GF-D8 (cell line): ENCODE measurements at places on chromosomes 6 and 20.

DNA sequence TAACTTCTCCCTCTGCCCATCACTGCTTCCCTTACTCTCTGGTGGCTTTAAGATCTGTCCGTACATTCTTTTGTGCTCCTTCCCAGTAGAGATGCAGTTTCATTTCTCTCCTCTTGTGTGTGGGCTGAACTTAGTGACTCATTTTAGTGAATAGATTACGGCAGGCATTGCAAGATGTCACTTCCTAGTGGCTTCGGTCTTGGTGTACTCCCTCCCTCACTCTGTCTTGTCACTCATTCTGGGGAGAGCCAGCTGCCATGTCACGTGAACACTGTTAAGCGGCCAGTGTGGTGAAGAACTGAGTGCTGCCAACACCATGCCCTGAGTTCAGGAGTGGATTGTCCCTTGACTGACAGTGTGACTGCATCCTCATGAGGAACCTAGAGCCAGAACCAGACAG is 115.9 kb downstream of the OTOR start:
- DNase-seq = no peak

DNA sequence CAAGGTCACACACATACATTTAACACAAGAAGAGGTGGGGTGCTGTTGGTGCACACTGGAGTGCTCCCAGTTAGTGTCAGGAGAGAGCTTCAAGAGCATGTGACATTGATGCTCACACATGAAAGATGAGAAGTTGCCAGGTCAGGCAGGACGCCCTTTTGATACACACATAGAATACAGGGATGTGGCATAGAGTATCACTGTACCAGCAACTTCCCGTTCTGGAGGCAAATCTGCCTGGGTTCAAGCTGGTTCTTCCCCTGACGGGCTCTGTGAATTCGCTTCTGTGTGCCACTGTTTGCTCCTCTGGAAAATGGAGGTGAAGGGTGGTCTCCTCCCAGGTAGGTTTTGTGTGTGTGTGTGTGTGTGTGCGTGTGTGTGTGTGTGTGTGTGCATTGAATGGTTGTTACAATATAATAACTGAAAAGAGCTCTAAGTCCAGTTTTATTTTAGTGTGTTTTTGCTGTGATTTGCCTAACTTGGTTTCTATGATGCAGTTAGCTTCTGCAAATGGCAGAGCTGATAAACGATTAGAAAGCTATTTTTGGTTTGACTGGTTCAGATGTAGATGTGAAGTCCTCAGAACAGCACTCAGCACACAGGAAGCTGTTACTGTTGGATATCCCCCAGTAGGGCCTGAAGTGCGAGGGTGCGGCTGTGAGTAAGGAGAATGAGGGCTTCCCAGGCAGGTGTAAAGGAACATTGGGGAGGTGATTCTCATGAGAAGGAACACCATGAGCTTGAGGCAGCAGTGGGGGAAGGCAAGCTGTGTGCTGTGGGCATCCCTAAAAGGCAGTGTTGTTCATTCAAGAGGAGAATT is 53.4 kb downstream of the HIVEP1 start:
- DNase-seq = no peak

DNA sequence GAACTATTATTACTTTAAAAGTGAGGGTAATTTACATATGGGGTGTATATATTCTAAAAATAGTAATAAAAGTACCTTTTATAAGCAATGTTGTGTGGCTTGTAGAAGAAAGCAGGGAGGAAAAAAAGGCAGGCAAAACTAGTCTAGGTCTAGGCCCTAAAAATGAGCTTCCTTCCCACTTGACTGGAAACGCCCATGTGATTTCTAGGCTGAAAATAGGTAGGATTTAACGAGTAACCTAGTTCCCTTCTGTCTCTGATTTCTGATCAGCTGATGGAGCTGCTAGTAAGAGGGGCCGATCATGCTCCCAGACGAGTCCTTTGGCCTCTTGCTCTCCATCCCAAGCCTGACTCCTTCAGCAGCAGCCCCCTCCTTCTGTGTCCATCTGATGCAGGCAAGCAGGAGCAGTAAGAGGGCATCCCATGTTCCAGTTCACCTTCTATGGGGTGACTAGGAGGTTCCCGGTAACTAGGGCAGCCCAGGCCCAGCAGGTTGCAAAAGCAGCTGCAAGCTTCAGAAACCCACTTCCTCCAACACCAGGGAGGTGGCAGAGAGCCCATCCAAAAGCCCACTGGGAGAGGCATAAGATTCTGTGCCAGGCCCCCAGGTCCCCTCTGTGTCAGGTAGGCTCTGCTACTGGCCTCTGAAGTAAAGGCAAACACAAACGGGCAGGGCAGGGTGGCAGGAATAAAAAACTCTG is 24.4 kb downstream of the TBC1D20 start:
- peak; percentile 75 for DNase-seq

DNA sequence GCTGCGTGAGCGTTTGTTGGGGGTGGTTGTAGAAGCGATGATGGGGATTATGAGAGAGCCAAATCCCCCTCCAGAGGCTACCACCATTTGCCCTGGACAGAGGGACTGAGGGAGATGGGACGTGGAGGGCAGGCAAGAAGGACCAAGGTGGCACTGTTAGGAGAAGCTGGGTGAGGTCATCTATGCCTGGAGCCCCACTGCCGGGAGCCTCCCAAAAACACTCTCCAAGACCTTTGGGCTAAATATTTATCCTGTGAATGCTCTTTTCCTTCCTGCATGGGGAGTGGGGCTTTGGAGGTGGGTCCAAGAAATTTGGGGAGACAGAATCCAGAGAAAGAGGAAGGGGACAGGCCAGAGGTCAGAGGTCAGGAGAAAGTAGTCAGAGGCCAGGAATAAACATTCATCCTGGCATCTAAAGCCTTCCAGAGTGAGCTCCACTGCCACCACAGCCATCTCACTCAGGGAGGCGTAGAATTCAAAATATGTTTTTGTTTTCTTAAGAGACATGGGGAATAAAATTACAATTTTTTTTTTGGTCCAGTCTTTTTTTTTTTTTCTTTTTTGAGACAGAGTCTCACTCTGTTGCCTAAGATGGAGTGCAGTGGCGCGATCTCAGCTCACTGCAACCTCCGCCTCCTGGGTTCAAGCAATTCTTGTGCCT is 17.8 kb upstream of the PTGIS start:
- DNase-seq = no peak

GRCh38 chr6:144179828-144180227 is 29.5 kb downstream of the STX11 start:
- no peak for DNase-seq

- DNase-seq = no peak
Observed at GRCh38 chr20:10539818-10540553, 104.9 kb downstream of the SLX4IP start.

DNA sequence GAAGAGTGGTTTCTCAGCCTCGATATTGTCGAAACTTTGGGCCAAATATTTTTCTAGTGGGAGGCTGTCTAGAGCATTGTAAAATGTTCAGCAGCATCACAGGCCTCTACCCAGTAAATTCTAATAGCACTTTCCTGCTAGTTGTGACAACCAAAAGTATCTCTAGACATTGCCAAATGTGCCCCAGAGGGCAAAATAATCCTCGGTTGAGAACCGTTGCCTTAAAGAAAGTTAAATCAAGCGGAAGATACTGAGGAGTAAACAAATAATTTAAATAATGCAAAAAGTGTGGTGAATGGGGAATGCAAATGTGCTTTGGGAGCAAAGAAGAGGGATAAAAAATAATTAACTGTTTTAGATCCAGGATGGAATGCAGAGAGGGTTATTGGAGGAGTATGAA is 106.4 kb upstream of the ASCC3 start:
- no peak for DNase-seq

- DNase-seq = no peak
Observed at GRCh38 chr6:114735025-114735735, 392.4 kb upstream of the HS3ST5 start.

GRCh38 chr6:99402448-99402847 is 8.5 kb upstream of the COQ3 start:
- no peak for DNase-seq

DNA sequence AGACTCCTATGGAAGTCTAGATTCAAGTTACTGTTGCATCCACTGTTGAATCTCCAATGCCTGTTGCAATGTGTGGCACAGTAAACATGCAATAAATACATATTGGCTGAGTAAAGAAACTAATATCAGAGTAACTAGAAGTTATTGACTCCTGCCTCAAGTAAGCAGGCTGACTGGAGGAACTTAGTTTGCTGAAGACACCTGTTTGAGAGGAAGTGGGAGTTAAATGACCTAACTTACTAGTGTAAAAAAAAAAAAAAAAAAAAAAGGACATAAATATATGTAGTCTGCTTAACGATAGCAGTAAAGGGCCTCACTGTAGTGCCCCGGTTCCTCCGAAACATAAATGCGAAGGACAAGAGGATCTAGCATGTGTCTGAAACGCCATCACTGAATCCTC is 249.8 kb upstream of the PRDM1 start:
- DNase-seq = no peak

DNA sequence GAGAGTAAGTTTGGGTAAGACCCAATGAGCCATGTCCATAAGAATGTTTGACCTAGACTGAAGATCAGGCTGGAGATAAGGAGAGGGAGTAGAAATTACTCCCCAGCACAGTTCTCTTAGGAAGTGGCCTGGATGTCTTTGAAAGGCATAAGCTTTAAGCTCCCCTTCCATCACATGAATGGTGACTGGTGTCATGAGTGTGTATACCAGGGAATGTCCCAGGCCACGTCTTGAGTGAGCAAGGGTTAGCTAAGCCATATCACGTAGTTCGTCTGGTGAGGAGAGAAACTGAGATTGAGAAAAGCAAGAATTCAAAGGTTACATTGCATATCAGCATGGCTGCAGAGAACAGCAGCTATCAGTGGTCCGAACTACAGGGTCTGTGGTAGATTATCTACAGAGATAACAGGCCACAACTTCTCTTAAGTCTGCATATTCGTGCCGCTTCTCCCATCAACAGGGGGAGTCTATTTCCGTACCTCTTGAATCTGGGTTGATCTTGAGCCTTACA is 60.1 kb upstream of the BMP2 start:
- peak; percentile 70 for DNase-seq

DNA sequence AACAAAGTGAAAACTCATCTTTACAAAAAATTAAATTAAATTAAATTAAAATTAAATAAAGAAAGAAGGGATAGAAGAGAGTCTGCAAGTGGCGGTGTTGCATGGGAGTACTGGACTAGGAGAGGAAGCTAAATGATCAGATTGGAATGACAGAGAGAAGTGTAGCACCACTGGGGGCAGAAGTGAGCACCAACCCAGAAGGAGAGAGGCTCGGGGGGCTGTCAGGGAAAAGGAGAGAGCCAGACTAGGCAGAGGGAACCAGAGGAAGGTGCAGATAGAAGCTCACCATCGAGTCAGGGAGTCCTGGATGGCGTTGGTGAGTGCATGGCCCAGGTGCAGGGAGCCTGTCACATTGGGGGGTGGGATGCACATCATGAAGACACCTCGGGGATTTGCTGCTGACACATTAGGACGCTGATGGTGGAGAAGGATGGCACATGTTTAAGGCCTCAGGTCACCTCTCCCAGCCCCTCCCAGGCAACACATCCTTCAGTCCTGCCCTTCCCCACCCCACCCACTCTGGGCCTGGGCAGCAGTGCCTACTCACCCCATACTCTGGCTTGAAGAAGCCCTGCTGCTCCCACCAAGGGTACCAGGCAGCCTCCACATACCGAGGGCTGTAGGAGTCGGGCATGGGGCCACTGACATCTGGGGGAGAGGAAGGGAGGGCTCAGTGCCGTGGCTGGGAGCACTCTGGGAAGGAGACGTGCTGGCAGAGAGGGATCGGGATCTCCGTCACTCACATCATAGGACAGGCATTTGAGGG is 4.0 kb downstream of the VARS1 start:
- peak; percentile 3 for DNase-seq

DNA sequence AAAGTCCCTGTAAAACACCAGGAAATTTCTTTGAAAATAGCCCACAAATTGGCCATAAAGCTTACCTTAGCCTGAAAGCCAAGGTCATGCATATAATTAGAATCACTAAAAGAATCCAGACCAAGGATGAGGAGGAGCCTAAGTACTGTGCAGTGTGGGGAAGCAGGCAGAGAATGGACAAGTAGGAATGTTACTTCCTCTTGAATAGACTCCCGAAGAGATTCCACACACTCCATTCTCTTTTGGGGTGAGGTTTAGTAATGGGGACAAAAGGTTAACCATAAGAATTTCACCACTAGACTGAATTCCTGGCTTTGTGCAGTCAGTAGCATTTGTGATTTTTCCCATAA is 27.5 kb upstream of the MARCKS start:
- DNase-seq = no peak

DNA sequence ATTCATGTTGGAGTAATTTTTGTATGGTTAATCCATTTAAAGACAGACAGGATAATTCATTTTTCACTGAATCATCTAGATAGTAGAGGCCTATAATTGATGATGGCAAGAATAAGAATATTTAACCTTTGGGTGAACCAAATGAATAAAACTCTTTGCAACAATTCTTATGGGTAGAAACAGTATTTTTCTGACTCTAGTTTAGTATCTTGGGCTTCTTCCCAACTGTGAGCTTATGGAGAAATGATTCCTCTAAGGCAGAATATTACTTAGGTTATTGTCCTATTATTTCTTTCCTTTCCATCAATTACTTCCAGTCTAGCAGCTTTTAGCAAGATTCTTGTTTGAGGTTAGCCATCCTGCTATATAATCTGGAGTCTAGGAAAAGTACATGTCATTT is 734.9 kb upstream of the FLRT3 start:
- no peak for DNase-seq

- no peak for DNase-seq
Observed at GRCh38 chr20:9225879-9226278, 157.0 kb downstream of the PLCB4 start.

DNA sequence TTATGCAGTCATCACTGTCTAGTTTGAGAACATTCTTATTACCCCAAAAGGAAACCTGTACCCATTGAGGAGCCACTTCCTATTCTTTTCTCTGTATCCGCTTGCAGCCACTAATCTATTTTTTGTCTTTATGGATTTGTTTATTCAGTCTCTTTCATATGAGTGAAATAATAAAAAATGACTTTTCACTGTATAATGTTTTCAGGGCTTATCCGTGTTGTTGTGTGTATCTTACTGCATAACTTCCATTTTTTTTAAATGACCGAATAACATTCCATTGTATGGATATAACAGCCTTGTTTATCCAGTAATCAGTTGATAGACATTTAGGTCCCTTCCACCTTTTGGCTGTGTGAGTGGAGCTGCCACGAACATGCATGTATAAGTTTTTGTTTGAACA is 86.6 kb downstream of the ZFAND3 start:
- no peak for DNase-seq

- DNase-seq = no peak
Observed at GRCh38 chr20:33679758-33680485, 5.7 kb upstream of the NECAB3 start.

DNA sequence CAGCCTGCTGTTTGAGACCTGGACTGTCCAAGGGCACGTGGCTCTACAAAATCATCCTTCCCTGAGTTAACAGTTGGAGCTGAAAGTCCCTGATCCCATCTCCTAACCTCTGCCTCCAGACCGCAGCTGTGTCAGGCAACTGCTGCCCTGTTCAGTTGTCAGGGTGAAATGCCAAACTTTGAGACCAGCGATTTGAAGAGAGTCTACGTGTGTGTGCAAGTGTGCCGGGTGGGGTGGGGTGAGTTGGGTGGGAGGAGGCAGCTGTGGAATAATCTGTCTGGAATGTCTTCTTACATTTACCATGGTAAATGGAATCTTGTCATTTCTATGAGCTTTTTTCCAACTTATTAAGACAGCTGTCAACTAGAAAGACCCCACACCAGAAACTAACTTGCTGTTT is 81.0 kb upstream of the FAM8A1 start:
- DNase-seq = no peak
